ENCODE measurements at places on chromosomes 1 and 21.

DNA sequence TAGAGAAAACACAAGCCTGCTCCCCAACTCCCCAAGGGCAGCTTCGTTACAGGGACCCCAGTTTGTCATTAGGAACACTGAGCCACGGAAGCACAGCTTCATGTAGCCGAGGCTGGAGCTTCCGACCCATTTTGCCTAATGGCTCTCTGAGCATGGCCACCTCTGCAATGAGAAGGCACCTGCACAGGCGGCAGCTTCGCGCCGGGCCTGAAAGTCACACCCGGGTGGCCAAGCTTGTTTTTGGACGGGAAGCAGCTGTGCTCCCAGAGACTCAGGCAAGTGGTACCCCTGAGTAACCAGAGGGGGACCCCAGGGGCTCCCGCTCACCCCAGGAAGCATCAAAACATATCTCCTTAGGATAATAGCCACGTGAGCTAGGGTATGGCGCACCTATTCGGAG, 80.9 kb downstream of the SLC66A1 start:
- DNase-seq, result no peak

DNA sequence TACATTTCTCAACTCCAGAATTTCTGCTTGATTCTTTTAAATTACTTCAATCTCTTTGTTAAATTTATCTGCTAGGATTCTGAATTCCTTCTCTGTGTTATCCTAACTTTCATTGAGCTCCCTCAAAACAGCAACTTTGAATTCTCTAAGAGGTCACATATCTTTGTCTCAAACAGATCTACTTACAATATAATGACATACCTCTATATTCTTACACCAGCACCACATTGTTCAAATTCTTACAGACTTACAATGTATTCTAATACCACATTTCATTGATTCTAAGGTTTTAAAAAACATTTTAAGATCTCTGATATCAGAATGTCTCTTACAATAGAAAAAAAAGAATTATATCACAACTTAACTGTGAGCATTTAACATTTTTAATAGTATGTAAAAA, 77.4 kb downstream of the DIRAS3 start:
- peak; percentile 31 for DNase-seq

DNA sequence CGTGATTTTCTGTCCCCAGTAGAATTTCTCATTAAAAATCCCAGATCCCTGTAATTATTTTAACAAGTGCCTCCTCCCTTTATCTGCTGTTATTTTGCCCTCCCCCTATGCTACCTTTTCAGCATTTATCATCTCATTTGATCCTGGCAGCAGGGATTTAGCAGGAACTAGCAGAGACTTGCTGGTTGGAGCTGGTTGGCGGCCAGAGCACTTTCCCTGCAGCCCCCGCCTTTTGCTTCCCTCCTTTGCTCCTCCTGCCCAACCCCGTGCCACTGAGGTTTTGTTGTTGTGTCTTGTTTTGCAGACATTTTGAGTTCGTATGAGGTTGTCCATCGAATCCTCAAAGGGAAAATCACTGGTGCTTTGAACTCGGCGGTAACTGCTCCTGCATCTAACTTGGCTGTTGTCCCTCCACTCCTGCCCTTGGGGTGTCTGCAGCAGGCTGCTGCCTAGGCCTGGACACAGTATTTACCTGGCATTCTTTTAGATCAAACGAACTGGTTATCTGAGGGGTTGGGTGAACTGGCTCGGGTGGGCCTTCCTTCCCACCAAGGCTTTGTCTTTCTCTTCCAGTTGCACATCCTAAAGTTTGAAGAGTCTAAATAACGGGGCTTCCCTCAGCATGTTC, 11.2 kb downstream of the UBE2Q1 start:
- no peak for DNase-seq

DNA sequence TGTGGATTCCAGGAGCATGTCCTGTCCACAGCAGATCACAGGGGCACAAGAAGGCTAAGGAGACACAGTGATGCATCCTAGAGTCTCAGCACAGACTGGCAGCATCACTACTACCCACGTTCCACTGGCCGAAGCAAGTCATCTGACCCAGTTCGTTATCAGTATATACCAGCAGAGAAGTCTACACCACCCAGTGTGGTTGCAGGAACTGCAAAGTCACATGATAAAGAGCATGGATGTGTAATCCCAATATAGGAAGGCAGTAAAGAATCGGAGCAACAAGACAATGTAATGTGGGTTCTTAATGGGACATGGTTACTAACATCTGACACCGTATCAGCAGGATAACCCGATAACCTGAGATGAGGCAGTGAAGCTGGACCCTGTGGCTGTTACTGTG, 246.6 kb downstream of the RRAGC start:
- no peak for DNase-seq

DNA sequence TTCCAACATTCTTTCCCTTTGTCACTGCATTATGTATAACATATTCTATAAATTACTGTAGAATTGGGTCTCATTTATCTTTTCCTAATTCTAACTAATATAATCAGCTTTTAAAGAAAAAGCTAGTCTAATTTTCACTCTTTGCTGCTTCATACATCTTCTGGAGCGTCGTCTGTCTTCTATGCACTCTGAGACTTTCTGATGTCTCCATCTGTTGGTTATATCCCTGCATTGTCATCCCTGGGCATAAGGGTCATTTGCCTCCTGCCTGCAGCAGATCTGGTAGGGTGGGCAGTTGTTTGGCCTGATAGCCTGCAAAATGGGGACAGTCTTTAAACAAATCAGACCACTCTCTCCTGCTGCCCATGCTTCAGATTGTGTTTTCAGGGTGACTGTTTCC, 40.8 kb upstream of the DYNLT5 start:
- DNase-seq, result no peak

- DNase-seq, result no peak
These were observed 1.4 kb upstream of the FAM151A start for GRCh38 chr1:54624466-54625464.

DNA sequence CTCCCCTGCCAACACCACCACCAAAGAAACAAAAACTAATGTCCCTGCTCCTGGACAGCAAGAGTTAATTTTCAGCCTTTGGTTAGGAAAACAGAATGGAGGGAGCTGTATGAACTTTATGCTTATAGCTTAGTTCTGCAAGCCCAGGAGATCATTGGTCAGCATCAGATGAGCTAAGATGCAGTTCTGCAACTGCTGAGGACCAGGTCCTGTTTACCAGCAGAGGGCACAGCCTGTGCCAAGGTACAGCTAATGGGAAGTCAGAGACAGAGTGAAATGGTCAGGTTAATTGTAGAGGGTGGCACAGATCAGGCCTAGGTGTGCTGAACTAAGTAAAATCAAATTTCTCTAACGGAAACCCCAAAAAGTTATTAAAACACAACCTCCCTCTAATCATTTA, 161.3 kb downstream of the ROR1 start:
- DNase-seq, result no peak

DNA sequence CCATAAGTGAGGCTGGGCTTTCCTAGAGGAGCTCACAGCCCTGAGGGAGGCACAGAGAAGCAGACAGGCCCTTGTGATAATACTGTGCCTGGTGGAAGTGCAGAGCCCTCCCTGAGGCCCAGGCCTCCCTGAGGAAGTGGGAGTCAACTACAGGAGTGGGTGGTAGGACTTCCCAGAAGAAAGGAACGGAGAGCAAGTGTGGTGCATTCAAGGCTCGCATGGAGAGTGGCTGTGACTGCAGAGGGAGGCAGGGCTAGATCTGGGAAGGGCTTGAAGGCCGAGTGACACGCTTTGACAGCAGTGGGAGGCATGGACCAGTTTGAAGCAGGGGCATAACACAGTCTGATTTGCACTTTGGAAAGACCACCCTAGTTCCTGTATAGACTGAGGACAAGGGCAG, 37.3 kb downstream of the AZIN2 start:
- no peak for DNase-seq

- DNase-seq, result no peak
These were observed 107.6 kb downstream of the TSEN15 start for GRCh38 chr1:184158896-184159681.

- DNase-seq, result no peak
These were observed 46.3 kb downstream of the AGPAT3 start for GRCh38 chr21:43911015-43911934.

DNA sequence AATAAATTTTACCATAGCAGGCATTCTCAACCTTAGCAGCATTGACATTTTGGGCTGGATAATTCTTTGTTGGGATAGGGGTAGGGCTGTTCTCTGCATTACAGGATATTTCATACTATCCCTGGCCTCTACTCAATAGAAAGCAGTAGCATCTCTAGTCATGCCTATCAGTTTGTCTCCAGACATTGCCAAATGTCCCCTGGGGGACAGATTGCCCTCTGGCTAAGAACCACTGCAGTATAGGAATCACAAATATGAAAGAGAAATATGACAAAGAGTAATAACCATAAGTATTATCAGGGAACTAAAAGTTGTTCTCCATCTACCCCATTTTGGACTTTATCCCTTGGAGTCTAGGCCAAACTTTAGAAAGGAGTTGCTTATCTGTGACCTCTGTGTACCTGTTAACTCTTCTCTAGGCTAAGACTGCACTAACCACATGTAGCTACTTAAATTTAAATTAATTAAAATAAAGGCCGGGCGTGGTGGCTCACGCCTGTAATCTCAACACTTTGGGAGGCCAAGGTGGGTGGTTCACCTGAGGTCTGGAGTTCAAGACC, 76.1 kb downstream of the AGO3 start:
- no peak for DNase-seq

DNA sequence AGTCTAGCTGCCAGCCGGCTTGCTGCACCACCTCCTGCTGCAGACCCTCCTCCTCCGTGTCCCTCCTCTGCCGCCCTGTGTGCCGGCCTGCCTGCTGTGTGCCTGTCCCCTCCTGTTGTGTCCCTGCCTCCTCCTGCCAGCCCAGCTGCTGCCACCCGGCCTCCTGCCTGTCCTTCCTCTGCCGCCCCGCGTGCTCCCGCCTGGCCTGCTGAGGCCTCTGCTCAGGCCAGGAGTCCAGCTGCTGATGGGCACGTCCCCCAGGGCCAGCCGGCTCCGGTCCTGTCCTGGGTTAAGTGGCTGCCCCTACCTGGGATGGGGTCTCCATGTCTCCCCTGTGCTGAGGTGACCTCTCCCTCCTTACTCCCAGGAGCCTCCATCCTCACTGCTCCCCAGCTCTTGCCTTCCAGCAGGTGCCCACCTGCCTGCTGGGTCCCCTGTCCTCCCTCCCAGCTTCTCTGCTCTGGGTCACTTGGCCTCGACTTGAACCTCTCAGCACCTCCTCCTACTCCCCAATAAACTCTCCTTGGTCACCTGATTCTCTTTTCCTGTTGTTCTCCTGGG, 870 bp downstream of the KRTAP10-8 start:
- no peak for DNase-seq

DNA sequence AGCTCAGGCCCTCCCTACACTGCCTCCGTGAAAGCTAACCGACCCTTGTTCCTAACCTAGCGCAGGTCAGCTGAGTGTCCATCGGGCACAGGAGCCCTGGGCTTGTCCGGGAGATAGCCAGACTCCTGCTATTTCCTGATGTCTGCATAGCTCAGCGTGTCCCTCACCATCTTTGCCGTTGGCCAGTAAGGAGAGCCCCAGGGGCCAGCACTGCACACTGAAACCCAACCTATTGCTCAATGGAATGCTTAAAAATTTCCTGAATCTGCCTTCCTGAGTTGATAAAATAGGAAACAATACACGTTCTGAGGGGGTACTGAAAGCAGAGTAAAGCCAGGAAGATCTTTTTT, 2.2 kb downstream of the RUNX1 start:
- DNase-seq, result no peak

DNA sequence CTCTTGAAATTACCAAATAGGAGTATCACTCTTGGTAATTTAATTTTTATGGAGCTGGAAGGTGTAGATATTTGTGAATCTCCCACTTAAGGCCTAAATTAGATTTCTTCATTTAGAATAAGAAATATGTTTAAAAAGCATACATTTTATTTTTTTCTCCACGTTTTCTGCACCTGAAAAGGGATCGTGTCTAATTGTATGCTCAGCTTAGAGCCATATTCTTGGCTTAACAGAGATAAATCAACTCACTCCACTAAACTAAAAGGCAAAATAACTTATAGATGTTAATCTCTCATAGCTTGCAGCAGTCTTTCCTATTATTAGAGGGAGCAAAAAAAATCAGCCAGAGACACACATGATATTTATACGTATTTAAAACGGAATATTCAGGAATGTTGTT, 336.8 kb upstream of the SGIP1 start:
- no peak for DNase-seq

All from astrocyte of the spinal cord (primary cell).